ENCODE measurements at places on chromosomes 4 and X.

DNA sequence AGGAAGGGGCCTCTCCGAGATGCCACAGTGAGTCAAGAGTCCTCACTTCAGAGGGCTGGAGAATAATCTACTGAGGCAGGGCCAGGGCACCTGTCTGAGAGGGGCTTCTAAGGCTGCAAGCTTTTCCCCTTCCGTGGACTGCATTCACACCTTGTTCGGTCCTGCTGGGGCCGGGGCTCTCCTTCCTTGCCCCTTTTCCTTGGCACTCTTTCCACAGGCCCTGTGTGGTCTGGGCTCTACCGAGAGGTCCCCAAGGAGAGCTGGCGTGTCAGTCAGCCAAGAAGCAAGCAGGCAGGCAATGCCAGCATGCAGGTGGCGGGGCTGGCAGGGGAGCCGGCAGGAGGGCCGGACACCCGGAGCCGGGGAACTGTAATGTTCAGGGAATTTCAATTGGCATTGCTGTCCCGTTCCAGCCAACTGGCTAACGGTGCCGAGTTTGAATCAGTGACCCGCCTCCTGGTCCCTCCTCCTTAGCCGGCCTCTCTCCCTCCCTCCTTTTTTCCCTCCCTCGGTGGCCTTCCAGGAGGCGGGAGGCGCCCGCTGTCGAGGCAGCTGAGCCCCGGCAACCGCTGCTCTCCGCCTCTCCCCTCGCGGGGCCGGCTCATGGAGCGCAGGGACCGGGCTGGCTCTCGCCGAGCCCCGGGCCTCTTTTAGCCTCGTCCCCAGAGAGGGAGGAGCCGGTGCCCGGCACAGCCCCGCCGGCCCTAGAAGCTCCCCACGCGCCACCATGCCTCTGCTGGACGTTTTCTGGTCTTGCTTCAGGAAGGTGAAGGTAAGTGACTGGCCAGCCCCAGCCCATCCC is at the start of gene STARD8:
STARD8 (plus strand) TSS at position 511 of the 802 bp plus-strand sequence; CDS start at position 728, 217 bp downstream.
- DNase-seq: peak; percentile 52

GRCh38 chr4:139973015-139973414 is 181.0 kb downstream of the MAML3 start:
- DNase-seq: peak; percentile 41

- peak; percentile 26 for DNase-seq
These were observed 34.4 kb downstream of the AGTR2 start for GRCh38 chrX:116204932-116205331.

DNA sequence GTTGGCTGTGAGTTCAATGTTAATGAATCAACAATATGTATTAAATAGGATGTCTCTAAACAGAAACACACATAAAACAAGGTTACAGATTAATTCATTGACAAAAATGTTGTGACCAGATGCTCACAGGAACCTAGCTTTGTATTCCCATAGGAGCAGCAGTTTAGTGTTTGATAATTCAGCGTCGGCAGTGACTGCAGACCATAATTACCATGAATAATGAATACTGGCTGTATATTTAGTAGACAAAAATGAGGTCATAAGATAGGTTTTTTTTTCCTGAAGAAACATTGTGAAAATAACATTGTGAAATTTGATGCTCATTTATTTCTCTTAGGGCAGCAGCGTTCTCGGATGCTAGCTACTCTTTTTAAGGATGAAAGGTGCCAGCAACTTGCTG is 27.8 kb downstream of the COPS4 start:
- no peak for DNase-seq

- DNase-seq: no peak
These were observed 162.2 kb downstream of the BCOR start for GRCh38 chrX:39935411-39936064.

DNA sequence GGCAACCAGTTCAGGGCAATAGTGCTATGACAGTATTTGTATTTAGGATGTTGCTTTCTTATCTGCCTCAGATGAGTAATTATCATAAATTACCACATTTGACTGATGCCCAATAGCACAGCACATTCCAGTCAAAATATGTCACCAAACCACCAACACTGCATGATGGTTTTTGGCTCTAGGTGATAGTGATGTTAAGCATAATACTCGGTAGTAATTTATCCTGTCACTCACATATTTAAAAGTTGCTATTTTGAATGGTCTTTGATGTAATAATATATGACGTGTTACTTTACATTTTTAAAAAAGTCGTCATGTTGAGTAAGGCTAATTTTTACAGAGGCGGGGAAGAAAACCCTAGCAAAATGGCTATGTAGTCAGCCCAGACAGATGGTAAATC is 42.5 kb downstream of the UNC5C start:
- DNase-seq: peak; percentile 20

DNA sequence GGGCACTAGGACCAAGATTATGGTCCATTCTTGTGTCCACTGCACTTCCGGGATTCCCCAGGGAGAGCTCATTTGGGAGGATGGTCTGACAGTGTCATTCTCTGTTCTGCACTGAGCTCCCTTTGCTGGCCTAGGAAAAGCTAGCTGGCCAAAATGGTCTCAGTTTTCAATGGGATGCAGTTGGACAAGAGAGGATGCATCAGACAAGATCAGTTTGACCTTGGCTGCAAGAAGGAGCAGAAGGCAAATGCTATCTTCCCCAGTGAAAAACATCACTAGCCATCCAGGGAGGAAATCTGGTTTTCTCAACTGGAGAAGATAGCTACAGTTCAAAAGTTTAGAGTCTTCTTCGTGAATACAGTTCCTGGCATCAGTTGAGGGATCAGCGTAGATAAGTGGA is 221.1 kb downstream of the PTTG2 start:
- no peak for DNase-seq

- no peak for DNase-seq
These were observed 64.8 kb downstream of the TMEM131L start for GRCh38 chr4:153531000-153531358.

DNA sequence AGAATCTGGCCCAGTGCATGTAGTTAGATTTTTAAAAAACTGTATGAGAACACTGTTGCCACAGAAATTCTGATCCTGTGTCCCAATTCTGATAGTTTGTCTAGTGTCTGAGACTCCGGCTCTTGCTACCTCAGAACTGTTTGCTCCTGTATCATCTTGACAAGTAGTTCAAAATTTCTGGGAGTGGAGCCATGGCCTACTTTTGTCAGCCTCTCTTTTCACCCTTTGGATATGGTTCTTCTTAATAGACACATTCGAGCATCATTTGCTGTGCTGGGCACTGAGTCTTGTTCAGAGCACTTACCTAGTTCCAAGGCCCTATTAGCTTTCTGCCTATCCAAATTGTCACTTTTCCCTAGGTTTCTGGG is 46.9 kb downstream of the ATP10D start:
- DNase-seq: no peak

GRCh38 chrX:41245641-41246040 is 88.3 kb upstream of the DDX3X start:
- DNase-seq: no peak

DNA sequence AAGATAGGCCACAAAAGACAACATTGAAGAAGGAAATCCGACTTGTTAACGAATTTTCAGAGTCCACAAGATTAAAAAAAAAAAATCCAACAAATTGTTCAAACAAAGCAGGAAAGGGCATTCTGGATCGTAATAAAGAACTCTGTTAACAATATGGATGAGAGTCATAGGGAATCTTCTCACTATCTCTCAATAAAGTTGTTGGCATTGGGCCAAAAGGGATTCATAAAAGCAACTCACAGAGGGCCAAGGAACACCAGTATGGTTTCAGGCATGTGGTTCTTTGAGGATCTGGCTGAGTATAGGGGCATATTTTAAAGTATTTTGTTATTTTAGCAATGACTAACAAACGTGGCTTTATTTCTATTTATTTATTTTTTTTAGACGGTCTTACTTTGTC is 49.5 kb downstream of the SHISA3 start:
- no peak for DNase-seq

- peak; percentile 38 for DNase-seq
These were observed 8.1 kb upstream of the CYTL1 start for GRCh38 chr4:5027346-5027745.

GRCh38 chrX:74925225-74926088 is at the start of gene NEXMIF:
NEXMIF (minus strand) TSS chrX:74925452.
- DNase-seq: peak; percentile 7

DNA sequence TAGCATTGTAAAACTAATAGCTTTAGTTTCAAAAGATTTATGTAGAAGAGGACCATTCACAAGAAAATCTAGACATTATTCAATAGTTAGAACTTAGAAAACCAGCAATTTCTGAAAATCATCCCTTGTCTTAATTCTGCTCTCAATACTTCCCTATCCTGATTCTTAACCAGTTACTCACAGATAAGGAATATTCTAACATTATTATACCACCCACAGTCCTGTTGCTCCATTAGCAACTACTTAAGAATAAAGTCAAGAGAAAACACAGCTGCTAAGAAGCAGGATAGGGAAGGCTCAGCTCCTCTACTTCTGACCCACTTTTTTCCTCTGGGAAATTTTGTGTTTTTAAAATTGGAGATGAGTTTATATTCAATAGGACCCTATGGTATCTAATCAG is 47.7 kb downstream of the PHKA1 start:
- no peak for DNase-seq

GRCh38 chrX:139932073-139932900 is 566 bp downstream of the ATP11C start:
- DNase-seq: no peak

- no peak for DNase-seq
These were observed 208.2 kb downstream of the STK32B start for GRCh38 chr4:5259471-5259870.

GRCh38 chr4:57110640-57111511 is 691 bp upstream of the IGFBP7 start:
- peak; percentile 57 for DNase-seq

GRCh38 chr4:55407119-55407518 is 11.4 kb downstream of the TMEM165 start:
- no peak for DNase-seq

DNA sequence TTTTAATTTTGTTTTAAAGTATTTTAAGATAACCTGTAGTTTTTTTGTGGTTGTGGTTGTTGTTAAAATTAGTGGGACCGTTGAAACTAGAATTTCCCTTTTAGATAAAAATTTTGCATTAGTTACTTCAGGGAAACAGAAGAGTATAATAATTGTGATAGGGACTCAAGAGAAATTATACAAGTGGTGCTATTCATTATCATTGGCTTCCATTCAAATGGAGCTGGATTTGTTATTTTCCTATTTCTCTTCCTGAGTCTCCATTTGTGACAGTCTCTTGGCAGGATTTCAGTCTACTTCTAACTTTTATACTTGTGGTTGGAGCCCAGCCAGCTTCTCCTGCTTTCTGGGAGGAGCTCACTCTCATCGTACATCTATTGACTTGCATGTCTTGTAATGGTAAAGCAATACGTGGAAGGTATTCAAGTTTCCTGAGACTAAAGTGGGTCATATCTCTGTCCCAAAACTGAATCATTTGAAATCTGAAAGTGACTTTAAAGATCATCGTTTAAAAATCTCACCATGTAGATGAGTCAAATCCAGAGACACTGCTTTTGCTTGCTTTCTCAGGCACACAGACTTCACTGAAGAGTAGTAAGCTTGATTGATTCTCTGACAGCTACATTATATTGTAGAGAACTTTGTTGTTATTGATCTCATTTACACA is 155.8 kb downstream of the RPA4 start:
- DNase-seq: peak; percentile 53

DNA sequence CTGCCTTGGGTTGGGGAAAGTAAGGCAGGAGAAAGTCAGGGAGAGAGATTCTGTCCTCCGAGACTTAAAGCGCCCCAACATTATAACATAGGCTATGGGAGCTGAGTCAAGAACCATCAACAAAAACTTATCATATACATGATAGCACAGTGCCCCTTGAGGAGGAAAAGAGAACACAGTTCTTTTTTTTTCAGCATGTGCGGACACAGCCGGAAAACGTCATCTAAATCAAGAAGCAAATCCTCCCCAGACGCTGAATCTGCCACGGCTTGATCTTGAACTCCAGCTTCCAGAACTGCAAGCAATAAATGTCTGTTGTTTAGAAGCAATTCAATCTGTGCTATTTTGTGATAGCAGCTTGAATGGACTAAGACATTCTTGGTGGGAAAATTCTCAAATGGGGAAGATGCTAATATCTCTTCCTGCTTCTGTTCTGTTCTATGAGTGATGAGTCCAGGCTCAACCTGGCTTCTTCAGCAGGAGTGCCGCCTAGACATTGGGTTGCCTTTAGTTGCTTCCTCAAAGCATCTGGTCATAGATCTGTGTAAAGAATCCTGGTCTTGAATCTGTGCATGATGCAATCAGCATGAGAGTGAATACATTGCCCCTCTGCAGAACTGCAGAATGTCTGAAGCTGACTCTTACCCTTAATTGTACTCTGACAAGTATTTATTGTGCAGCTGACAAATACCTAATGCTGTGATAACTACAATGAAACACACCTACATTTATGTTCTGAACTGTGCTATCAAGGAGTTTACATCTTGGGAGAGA is 549.8 kb upstream of the PRKX start:
- no peak for DNase-seq

GRCh38 chrX:43813898-43814297 is 68.4 kb downstream of the MAOB start:
- peak; percentile 40 for DNase-seq

DNA sequence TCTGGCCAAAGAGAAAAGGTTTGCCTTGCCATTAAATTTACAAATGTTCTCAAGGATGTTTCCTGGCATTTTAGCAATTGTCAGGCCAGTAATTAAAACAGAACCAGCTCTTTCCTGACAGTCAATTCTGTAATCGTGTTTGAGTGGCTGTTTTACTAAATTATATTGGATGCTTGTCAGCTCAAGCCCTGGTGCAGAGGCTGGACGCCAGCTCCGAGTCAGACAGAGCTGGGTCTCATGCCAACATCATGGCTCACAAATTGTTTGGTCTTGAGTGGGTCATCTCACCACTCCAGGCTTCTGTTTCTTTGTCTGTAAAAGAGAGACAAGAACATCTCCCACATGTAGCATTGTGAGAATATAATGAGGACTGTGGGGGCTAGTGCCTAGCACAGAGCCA is 190.3 kb upstream of the PSAPL1 start:
- DNase-seq: peak; percentile 53

DNA sequence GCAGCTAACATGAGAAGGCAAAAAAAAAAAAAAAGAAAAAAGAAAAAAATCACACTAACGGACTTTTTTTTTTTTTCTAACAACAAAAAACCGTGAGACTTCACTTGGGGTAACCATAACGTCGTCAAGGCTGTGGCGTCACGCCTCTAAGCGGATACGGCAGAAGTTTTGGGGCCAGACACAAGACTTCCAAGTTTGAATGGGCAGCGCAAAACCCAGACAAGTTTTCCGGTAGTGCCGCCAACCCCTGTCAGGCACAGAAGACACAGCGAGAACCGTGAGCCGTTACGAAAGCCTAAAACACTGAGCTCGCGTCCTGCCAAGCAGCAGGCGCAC is 556 bp upstream of the SMARCA5 start:
- DNase-seq: no peak
